ENCODE measurements at places on chromosomes 7 and 10.

- no peak for DNase-seq
These were observed 106.3 kb downstream of the ST8SIA6 start for GRCh38 chr10:17348011-17348500.

DNA sequence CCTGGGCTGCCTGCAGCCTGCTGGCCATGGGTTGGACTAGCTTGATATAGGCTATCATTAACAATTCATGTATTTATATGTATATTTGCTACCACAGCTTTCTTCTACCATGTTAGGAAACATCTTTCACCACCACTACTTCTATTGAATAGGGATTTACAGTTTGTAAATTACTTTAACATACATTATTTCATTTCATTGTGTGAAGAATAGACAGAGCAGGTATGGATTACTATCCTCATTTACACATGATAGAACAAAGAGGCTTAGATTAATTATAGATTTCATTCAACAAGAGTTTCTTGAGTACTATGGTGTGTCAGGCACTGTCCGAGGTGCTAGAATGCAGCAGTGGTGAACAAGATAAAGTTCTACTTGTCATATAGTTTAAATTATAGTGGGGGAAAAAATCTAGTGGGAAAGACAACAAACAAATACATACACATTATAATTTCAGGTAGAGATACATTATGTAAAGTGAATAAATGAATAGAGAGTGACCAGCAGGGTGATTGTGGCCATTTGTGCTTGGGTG lies 20.6 kb downstream of the VTI1A start:
- DNase-seq: no peak

DNA sequence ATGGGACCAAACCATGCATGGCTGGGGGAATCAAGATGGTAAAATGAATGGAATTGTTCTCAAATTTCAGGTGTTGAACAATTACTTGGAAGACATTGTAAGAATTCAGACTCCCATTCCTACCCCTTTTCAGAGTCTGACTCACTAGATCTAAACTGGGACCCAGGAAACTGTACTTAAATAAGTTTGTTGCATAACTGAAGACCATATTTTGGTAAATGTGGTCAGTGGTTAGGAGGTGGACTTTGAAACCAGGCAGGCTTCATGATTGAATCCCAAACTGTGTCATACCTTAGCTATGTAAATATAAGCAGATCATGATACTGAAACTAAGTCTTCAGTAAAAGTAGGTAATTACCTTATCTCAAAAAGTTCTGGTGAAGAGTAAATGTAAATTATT lies 41.7 kb downstream of the ZWINT start:
- no peak for DNase-seq

GRCh38 chr10:49152037-49152436 lies 18.2 kb upstream of the FAM170B start:
- DNase-seq: no peak

DNA sequence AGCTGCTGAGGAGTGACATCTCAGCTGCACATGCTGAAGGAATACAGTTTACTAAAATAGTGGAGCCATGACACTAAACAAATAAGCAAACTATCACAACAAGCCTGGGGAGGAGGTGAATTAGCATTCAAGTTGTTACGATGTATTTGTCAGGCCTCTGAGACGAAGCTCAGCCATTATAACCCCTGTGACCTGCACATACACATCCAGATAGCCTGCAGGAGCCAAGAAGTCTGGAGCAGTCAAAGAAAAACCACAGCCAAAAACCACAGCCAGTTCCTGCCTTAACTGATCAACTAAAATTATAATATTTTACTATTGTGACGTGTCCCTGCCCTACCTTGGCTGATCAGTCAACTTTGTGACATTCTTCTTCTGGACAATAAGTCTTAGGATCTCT lies 68.6 kb downstream of the NSUN6 start:
- peak; percentile 55 for DNase-seq

- DNase-seq: no peak
These were observed 8.0 kb upstream of the TAS2R60 start for GRCh38 chr7:143435266-143435665.

DNA sequence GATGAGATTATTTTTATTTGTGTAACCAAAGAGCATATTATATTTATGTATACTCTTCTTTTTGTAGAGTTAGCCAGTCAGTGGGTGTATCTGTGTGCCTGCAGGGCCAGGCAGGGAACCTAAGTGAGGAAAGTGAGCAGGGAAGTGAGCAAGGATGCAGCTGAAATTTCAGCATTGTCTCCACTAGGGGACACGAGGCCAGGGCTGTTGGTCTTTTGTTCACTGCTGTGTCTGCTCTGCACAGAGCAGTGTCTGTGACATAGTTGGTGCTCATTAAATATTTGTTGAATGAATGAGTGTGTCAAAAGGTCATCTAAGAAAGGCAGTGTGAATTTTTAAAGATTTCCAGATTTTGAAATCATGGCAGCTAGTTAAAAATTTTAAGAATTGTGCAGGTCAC lies 51.8 kb downstream of the SUGCT start:
- DNase-seq: no peak

DNA sequence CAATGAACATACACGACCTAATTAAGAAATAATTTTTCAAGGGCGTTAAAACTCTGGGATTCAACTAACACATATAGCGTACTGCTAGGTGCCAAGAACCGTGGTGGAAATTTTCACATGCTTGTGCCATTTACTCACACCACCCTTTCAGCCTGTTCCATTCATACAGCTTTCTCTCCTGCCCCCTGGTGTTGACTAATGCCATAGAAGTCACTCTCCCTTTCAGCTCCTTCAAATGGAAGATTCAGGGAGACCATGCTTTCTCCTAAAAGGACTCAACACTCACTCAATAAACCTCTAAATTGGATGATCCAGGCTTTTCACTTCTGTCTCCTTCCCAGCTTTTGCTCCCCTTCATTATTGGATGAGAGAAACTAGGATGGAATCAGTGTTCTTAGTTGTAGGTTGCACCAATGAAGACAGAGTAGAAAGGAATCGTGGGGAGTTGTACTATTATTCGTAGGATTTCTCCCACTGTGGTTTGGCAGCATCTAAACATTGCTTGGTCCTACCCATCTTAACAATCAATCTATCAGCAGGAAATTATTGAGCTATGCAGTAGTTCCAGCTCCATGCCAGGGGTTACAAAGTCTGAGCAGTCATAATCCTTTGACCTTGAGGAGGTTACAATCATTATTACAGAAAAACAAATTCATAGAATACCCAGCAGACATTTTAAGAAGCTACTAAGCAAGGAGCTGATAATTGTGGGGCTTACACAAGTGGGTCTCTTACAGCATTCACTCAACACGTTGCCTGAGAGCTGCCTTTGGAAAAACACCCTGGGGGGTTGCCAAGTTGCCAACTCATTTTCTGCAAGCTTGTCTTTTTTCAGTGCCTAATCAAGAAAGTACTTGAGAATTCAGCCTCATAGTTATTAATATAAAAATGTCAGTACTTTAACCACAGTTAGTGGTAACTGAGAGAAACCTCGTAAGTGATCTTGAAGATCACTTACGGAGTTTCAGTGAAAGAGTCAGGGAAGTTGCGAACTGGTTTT lies 2.8 kb upstream of the PPP1R3C start:
- DNase-seq: peak; percentile 44

DNA sequence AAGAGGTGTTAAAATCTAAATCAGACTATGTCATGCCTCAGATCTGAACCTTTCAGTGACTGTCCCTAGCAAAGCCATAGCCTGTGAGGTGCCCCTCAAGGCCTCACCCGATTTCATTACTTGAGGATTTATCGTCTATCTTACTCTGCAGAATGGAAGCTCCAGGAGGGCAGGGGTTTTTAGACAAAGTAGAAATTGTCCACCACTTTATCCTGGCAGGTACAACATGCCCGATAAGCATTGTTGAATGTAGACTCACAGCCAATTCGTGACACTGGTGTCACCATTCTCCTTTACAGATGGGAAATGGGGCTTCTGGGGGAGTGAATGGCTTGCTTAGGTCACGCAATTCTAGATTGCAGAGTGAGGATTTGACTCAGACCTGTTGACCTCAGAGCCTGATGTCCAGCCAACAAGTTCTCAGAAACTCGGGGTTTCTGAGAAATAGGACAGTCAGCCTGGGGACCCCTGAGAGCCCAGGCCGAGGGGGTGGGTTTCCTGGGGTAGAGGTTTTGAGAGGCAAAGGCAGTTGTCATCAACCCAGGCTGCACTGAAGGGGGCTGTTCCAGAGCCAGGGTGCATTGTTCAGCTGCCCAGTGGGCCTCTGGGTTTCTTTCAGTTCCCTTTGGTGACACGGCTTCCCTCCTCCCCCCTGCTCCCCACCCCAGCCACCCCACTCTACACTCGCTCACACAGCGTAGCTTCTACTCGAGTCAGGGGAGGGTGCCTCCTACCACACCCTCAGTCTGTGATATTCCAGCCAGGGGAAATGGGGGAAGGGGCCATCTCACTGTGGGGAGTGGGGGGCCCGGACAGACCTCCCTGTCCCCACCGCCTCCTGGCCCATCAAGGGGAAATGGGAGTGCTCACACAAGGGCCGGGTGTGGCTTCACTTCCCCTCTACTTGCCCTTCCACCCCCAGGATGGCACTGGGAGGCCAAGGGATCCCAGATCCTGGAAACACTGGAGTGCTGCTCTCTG lies 3.1 kb upstream of the IRF5 start:
- DNase-seq: no peak

DNA sequence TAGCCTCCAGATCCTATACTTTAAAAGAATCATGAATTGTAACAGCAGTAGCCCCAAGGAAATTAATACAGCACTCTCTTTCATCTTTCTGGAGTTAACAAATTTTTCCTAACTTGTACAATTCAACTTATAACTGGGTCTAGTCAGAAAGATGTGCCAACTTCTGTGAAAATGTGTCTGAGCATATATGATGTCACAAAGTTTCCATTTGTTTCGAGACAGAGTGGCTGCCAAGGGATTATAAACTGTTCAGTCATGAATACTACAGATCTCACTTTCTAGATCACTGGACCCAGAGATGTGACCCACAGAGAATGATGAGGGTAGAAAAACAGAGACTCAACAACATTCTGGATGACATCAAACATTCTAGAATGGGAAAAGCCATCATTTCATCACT lies 249.2 kb upstream of the PHF14 start:
- DNase-seq: no peak

DNA sequence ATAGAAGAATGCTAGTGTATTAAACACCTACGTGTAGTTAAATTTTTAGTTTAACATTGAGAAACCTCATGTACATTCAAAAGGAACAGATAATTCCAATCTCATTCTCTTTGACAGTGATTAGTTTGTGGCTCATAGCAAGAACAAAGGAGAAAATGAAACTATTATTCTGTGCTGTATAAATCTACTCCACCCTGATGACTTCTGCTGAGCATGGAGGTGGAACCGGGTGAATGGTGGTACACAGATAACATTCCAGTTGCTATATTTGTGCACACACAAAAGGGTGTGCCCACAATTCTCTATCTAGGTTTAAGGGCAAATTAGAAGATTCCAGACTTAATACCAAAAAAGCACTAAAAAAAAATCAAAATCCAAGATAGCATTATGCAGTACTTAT lies 17.0 kb upstream of the RALA start:
- DNase-seq: no peak

DNA sequence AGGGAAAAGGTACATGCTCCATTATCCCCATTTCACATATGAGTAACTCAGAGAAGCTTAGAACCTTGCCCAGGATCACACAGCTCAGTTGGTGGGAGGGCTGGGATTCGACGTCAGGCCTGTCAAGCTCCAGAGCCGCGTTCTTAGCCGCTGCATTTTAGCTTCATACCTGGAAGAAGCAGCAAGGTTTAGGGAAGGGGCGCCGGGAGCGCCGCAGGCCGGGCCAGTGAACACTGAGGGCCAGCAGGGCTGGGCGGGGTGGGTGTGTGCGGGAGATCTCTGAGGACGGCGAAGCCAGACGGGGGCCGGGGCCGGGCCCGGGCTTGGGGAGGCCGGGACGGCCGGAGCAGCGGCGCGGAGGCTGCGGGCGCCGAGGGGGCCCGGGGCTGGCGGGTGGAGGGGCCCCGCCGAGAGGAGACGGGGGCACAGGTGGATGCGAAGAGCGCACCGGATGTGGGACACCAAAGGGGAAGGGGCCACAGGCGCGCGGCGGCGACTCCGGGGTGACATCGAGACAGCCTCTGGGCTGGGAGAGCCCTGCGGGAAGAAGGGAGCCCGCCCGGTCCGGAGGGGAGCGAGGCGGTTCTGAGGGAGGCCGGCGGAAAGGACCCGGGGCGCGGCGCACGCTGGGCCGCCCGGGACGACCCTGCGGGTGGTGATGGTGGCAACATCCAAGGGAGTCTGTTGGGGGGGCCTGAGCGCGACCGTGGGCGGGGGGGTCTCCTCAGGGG lies 498 bp downstream of the NDST2 start:
- peak; percentile 66 for DNase-seq

GRCh38 chr7:2821161-2821841 lies 22.8 kb downstream of the GNA12 start:
- no peak for DNase-seq

GRCh38 chr10:48683868-48684267 lies 805 bp upstream of the WDFY4 start:
- no peak for DNase-seq

DNA sequence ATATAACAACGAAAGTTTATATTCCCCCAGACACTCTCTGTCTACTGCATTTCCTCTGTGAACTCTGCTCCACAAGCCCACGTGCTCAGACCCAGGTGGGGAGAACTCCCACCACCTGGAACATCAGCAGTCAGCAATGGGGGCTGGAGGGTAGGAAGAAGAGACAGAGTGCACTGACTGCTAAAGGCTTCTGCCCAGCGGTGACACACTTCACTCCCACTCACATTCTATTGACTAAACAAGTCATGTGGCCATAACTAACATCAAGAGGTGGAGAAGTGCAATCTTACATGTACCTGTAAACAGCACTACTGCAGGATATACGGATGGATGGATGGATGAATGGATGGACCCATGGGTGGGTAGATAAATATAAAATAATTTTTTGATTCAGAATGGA lies 122.2 kb downstream of the MPP7 start:
- DNase-seq: no peak

DNA sequence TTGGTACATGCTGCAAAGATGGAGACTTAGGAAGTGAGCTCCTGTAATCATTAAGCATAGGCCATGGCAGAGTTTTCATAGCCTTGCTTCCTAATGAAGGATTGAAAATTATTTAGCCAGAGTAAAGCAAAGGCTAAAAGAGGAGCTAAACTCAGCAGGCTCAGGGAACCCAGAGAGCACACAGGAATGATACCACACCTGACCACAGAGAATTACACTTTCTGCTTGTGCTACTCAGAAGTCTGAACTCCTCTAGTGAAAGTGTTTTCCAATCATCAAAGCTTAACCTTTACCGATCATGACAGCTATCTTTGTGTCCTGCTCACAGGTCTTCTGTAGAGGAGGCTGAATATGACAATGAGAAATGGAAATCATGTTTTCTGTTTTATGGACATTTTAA lies 347.7 kb downstream of the OTUD1 start:
- no peak for DNase-seq
